Suprapubic skin (tissue), 4 donors: ENCODE measurements at places on chromosomes 5 and 9. TPM values are rescaled to one million over a fixed set of nuclear protein-coding genes. Genes with fewer than 3 reads are reported as not detected.

GRCh38 chr5:141354900-141355469 lies at the start of gene PCDHGA4:
Gene PCDHGA4, plus strand, starts transcription at chr5:141355021. Its CDS starts 87 bp downstream, at chr5:141355108.
- H3K36me3 ChIP-seq, result no peaks in the 10 kb centered on the region
- no peak within 1 kb of the TSS for H3K27ac ChIP-seq
- peak within 1 kb of the TSS; percentile 29 for H3K4me3 ChIP-seq

GRCh38 chr5:446066-446882 lies 3.3 kb downstream of the EXOC3 start:
- no peaks in the 10 kb centered on the region for H3K27me3 ChIP-seq
- peaks cover 41% of the 10 kb centered on the region for H3K36me3 ChIP-seq
- H3K27ac ChIP-seq, result no peak overlapping the region
- peak; percentile 53 for DNase-seq
- H3K4me1 ChIP-seq, result peaks cover 37% of the 10 kb centered on the region
- no peak overlapping the region for H3K4me3 ChIP-seq

GRCh38 chr9:89428901-89429890 lies 68.7 kb downstream of the SEMA4D start:
- H3K4me1 ChIP-seq, result peaks cover 48% of the 10 kb centered on the region
- DNase-seq, result no peak
- H3K27me3 ChIP-seq, result no peaks in the 10 kb centered on the region
- H3K27ac ChIP-seq, result no peak overlapping the region

The CETN3 gene
- total RNA-seq, result 5.5 TPM
